ENCODE measurements at places on chromosomes 5 and 9.

DNA sequence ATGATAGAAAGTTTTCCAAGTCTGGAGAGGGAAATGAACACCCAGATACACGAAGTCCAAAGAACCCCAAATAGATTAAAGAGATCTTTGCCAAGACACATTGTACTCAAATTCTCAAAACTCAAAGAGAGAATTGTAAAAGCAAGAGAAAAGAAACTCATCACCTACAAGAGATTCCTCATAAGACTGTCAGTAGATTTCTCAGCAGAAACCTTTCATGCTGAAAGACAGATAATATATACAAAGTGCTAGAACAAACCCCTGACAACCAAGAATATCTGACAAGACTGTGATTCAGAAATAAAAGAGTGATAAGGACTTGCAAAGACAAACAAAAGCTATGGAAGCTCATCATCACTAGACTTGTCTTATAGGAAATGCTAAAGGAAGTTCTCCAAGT lies 326.7 kb upstream of the ZNF608 start:
- no peak for DNase-seq

GRCh38 chr5:31770132-31770720 lies 131.3 kb downstream of the PDZD2 start:
- no peak for DNase-seq

- no peak for DNase-seq
Observed at GRCh38 chr5:175797521-175798038, 73.8 kb upstream of the CPLX2 start.

DNA sequence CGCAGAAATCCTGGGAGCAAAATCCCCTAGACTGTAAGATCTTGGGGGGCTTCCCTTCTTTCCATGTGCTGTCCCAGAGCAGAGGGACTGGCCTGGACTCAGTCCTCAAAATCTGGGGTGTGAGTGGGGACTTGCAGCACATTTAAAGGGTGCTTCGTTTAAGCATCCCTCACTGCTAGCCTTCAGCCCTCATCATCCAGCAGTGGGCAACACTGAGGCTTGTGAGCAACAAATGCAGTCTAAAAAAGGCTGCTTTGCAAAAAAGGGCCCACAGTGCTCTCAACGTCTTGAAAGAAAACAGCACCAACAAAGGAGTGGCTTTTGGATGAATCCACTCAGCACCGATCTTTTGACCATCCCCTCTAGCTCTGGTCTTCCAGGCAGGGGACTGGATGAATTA lies 128.3 kb upstream of the TBC1D2 start:
- no peak for DNase-seq

- DNase-seq = no peak
Observed at GRCh38 chr5:177361418-177362291, 3.9 kb downstream of the RGS14 start.

DNA sequence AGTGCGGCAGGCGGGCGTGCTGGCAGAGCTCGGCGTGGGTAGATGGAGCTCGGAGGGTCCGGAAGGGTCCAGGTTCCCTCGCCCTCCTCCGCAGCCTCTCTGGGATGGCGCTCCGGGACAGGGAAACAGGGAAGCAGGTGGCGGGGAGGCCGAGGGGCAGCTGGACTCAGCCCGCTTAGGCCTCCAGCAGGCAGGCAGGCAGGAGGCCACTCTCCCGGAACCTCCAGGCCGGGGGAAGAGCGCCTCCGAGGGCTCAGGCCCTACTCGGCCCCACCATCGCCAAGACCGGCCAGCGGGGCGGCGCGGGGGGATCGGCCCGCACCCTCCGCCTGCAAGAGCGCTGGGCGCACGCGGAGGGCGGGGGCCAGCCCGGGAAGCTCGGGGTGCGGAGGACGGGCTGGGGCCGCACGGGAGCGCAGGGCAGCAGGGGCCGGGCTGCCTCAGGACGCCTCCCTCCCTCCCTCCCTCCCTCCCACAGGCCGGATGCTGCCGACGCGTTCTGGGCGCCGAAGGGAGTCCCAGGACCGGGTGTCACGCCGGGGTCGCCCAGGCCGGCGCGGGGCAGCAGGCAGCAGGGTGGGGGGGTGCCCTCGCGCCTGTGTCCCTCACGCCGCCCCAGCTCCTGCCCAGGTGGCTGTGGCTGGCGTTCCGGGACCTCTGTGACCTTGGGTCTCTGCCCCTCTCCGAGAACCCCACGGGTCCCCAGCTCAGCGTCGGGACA lies 977 bp downstream of the MGAT4B start:
- DNase-seq = no peak

GRCh38 chr9:132369421-132369820 lies 14.6 kb upstream of the SETX start:
- DNase-seq = no peak

DNA sequence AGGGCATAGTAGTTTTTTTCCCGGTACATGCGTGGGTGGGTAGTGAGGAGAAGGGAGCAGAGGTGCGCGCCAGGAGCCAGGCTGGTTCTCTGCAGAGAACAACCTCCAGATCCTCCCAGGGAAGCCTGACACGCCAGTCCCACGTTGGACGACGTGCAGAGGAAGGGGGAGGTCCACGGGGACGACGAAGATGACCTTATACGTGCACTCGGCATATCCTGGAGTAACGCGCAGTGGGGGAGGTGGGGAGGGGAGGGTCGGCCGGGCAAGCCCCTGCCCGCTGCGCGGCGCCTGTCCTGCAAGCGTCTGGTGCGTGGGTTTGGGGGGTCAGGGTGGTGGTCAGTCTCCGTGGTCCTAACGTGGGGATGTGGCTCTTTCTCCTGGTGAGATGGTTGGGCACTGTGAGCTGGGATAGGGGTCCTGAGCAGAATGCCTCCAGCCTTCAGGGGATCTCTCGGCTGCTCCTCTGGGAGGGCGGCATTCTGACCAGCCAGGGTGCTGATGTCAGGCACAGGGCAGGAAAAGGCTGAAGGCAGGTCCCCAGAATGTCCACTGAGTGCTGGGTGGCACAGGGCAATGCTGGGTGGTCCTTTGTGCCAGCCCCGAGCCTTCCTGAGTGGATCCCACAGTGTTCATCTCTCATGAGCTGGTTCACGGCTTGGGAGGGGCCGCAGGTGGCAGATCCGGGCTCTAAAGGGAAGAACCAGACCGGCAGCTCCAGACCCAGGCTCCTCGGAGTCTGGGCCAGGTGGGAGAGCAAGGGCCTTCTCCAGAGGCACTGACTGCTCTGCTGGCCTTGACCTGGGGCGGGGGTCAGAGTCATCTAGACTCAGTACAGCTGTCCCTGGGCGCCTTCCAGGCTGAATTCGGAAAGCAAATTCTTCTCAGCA lies 10.5 kb upstream of the SCGB3A1 start:
- no peak for DNase-seq

- DNase-seq = no peak
Observed at GRCh38 chr9:119094086-119094485, 275.1 kb downstream of the BRINP1 start.

DNA sequence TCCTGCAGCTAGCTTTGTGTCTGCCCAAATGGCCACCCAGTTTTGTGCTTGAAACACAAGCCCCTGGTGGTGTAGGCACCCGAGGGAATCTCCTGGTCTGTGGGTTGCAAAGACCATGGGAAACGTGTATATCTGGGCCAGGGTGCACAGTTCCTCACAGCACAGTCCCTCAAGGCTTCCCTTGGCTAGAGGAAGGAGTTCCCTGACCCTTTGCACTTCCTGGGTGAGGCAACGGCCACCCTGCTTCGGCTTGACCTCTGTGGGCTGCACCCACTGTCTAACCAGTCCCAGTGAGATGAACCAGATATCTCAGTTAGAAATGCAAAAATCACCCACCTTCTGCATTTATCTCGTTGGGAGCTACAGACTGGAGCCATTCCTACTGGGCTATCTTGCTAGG lies 865.0 kb upstream of the ACO1 start:
- DNase-seq = no peak

GRCh38 chr9:125432715-125433385 lies 171.2 kb downstream of the GAPVD1 start:
- DNase-seq = no peak

GRCh38 chr9:37286530-37287175 lies 135.8 kb upstream of the GRHPR start:
- no peak for DNase-seq

DNA sequence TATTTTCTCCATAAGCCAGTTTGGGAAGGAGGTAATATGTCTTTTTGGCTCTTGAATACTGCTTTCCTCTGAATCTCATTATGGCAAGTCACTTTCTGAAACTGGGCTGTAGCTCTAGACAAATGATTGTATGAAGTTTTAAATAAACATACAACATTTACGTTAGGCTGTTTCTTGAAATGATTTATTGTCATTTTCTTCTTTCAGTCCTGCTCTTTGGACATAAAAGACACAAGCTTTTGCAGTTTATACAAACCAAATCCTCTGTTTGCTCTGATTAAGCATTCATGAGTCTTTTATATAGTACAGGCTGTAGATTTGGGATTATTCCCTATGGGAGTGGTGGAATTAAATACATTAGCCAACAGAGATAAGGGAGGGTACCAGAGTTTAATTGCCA lies 139.7 kb downstream of the CEP120 start:
- DNase-seq = no peak

DNA sequence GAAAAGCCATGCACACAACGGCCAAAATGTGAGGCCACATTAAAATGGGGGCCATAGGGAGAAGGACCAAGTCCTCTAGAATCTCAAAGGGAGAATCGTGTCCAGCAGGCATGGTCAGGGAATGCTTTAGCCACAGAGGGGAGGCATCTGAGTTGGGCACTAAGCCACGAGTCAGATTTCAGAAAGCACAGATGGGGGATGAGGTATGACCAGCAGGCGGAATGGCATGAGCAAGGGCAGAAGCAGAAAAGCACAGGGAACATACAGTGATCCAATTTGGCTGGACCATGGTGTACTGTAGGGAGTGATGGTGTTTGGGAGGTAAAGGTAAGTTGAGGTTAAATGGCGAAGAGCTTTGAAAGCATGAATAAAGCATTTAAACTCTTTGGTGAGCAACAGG lies 214.6 kb downstream of the TLE1 start:
- DNase-seq = no peak

DNA sequence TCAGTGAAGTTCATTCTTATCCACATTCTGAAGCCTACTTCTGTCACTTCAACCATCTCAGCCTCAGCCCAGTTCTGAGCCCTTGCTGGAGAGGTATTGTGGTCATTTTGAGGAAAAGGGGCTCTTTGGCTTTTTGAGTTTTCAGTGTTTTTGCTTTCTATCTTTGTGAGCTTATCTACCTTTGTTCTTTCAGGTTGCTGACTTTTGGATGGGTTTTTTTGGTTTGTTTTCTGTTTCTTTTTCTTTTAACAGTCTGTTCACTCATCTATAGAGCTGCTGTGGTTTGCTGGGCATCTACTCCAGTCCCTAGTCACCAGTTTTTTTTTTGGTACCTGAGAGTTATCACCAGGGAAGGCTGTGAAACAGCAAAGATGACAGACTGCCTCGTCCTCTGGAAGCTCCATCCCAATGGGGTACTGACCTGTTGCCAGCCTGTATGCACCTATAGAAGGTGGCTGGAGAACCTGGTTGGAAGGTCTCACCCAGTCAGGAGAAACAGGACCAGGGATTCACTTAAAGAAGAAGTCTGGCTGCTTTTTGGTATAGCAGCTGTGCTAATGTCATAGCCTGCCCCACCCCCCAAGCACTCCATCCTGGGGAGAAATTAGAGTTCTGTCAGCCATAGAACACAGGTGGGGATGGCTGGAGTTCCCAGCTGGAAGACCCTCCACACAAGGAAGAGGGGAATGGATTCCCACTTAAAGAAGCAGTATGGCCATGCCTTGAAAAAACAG lies 138.6 kb upstream of the TSLP start:
- no peak for DNase-seq

GRCh38 chr5:176621661-176622079 lies 8.7 kb downstream of the SNCB start:
- DNase-seq = no peak

GRCh38 chr5:62127098-62127736 lies 178.8 kb upstream of the KIF2A start:
- no peak for DNase-seq

DNA sequence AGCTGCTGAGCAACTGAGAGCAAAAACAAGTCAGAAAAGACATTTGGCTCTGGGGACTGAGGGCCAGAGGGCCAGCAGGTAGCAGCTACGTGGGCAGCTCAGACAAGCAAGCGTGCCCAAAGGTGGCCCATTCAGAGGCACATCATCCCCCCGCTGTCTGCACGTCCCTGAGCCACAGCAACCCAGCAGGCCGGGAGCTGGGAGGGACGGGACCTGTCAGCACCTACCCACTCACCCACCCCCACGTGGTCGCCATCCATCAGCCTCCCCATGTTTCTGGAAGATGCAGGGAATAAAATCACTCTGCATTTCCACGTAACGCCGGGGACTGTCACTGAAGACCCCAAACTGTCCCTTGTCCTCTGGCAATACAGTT lies 167.8 kb downstream of the COL23A1 start:
- no peak for DNase-seq

DNA sequence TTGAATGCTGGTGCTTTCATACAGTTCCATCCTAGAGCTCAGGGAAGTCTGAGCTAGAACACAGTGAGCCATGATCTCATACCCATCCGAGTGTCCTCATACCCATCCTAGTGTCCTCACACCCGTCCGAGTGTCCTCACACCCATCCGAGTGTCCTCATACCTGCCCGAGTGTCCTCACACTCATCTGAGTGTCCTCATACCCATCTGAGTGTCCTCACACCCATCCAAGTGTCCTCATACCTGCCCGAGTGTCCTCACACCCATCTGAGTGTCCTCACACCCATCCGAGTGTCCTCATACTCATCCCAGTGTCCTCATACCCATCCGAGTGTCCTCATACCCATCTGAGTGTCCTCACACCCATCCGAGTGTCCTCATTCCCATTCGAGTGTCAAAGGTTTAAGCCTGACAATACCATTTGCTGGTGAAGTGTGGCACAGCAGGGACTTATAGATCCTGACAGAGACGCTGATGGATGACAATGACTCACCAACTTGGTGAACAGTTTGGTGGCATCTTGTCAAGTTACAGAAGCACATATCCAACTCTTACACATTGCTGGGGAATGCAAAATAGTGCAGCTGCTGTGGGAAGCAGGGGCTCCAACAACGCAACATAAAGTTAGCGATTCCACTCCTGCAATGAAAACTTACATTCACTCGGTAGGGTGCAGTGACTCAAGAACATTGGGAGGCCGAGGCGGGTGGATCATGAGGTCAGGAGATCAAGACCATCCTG lies 77.0 kb upstream of the COL5A1 start:
- DNase-seq = no peak

- no peak for DNase-seq
Observed at GRCh38 chr9:130689937-130690700, 3.5 kb upstream of the EXOSC2 start.

DNA sequence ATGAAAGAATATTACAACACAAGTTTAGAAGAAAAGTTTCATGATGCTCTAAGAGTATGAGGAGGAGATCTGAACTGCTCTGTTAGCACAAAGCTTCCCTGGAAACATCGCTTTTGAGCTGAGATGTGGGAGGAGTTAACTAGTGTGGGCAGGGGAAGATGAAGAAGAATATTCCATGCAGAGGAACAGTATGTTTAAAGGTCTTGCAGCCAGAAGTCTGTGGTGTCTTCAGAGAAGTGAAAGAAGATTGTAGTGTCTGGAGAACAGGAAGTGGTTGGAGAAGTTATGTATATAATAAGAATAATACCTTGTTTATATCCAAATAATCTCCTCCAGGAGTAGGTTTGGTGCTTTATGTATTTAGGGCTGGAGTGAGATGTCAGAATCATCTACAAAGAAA lies 406.7 kb downstream of the MAN2A1 start:
- DNase-seq = no peak
